ENCODE measurements at places on chromosomes 2 and 18. TPM values are rescaled to one million over a fixed set of nuclear protein-coding genes. Genes with fewer than 3 reads are reported as not detected.

Gene MALL
- 6.7 TPM for total RNA-seq

Gene CFAP53
- total RNA-seq: 0.85 TPM

Gene ASXL3
- 1.1 TPM for total RNA-seq

Gene DPP10
- total RNA-seq: not detected

Gene INHBB
- total RNA-seq: 0.85 TPM

Gene AAMP
- 139 TPM for total RNA-seq

Gene TCF7L1
- 2.3 TPM for total RNA-seq

Gene PROKR1
- not detected for total RNA-seq

Gene PLGLB1
- total RNA-seq: not detected
